ENCODE measurements at places on chromosomes 12 and 14.

DNA sequence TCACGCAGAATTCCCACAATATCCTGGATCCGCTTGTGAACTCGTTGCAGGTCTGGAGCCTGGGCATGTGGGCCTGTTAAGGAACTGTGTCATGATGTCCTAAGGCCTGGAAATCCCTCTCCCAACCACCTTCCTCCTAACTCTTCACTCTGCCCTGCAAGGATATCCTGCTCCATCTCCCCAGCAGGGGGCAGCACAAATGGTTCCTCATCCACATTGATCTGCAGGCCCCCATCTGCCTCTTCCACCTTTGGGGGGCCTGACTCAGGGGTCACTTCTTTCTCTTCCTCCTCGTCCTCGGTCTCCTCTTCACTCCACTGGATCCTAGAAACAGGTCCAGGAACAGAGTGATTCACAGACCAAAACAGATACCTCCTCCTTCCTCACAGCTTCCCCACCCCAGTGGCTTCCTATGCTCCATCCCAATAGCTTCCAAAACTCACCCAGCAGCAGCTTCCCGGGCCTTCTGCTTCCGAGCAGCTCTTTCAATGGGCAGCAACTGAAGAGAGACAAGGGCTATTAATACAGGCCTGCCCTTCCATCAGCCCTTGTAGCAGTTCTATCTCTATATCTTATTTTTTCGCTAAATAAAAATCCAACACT, 4.5 kb downstream of the NOP2 start:
- DNase-seq, result peak; percentile 70

DNA sequence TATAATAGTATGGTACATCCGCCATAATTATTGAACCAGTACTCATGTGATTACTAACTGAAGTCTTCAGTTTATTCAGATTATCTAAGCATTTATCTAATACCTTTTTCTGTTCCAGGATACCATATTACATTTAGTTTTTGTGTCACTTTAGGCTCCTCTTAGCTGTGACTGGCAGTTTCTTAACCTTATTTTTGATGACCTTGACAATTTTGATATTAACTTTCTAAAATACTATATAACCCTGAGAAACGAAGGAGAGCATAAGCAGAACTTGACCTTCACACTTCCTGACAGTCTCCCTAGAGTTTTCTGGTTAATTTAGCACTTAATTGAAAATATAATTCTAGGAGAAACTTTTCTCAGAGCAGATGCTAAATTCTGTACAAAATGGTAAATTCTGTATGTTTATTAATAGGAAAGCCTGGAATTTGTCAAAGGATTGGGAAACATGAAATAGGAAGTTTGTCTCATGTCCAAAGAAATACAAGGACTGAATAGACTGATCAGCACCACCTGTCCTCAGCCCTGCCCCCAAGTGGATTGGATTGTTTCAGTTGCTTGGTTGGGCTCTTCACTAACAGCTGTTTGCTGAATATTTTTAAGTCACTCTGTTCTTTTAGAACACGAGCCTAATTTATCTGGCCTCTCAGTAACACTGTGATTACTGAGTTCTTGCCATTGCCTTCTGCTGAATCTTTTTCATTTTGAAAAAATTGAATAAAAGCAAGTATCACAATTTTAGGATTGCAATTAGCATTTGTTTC, 6.0 kb downstream of the BICDL1 start:
- no peak for DNase-seq

- no peak for DNase-seq
Measured at GRCh38 chr14:49250517-49250916, 335.7 kb downstream of the RPS29 start.

DNA sequence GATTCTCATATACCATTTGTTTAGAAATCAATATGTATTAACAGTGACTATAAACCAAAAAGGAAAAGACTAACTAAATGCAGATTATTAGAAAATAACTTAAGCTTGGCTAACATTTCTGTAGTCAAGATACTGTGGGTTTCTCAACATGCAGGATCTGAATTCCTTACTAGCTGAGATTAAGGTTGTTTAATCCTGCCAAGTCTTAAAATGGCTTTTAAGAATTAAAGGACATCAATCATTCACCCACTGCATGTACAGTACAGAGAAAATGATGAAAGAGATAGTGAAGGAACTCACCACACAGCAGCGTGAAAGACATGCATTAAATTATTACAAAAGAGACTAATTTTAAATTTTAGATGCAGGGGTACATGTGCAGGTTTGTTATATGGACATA, 3.8 kb downstream of the ACSS3 start:
- no peak for DNase-seq

- peak; percentile 84 for DNase-seq
Measured at GRCh38 chr14:62189698-62190097, 427.5 kb downstream of the SNAPC1 start.

DNA sequence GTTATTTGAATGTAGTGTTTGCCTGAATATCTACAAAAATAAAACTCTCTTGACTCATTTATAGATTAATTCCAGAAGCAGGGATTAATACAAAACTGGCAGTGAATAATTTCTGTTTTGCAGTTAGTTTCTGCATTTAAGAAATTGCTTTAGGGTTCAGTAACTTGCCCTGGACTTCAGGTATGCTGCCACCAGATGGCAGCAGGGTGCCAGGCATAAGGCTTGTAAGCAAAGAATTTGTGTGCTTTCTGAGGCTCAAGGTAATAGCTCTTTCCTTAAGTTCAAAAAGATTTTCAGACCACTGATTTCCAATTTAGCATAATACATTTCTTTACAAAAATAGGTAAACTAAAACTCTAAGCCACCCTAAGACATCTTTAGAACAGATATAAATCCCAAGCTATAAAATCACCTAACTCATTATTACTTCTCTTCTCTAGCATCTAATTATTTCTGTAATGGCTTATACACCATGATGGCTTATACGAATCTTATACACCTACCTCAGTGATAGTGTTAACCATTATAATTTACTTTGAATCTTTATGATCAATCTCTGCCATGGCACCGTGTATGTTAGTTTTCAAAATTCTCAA, 398.3 kb downstream of the APAF1 start:
- DNase-seq, result peak; percentile 44

DNA sequence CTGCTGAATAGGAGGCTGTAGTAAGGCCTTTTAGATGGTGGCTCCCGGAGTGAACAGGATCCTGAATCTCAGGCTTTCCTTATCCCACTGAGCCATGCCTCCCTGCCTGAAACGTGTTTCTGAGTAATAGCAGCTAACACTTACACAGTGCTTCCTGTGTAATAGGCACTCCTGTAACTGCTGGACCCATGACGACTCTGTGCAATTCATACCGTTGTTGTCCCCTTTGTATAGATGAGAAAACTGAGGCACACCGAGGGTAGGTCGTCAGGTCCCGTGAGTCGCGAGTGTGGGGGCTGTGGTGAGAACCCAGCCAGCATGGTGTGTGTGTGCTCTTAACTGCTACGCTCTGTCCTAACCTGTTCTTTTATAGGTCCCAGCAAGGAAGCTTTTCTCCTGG, 193.6 kb downstream of the CACNA1C start:
- DNase-seq, result no peak

GRCh38 chr12:77118696-77119095, 53.3 kb upstream of the E2F7 start:
- DNase-seq, result peak; percentile 66

DNA sequence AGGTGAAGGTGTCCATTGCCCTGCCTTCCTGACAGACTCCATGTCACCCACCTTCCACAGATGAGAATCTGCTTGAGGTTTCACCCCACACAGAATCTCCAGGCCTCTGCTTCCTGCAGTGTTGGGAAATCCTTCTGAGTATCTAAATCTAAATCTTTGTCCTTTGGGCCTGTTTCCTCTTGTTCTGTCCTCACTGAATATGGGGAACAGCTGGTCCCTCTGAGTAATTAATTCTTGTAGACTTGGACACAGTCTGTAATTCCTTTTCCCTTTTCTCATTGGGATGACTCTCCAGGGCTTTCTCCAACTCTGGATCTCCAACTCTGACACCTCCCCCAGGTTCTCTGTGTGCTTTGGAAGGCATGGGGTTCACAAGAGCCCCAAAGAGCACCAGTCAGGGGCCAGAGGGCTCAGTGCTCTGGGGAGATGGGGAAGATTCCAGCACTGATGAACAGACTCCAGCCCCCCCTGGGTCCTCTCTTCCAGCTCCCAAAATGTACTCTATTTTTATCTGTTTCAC, 2.3 kb upstream of the ACVRL1 start:
- peak; percentile 78 for DNase-seq

DNA sequence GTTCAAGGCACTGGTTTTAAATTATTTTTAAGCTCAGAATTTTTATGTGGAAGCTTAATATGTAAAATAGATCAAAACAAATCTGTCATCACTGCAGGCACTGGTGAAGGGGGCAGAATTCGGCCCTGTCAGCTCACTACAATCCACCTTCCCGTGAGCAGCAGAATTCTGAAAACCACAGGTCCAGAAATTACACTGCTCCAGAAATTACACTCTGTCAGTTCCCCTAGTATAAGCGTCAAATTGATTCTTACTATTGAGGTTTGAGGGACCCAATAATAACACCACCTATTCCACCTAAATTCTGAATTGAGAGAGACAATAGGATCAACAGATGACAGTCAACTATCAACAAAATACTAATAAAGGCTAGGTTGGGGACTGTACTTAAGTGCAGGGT, 245.5 kb downstream of the PHLDA1 start:
- DNase-seq, result no peak

- peak; percentile 94 for DNase-seq
Measured at GRCh38 chr12:26691234-26691970, 141.6 kb downstream of the ITPR2 start.

GRCh38 chr14:22781301-22781991, 15.0 kb downstream of the OXA1L start:
- DNase-seq, result peak; percentile 59

DNA sequence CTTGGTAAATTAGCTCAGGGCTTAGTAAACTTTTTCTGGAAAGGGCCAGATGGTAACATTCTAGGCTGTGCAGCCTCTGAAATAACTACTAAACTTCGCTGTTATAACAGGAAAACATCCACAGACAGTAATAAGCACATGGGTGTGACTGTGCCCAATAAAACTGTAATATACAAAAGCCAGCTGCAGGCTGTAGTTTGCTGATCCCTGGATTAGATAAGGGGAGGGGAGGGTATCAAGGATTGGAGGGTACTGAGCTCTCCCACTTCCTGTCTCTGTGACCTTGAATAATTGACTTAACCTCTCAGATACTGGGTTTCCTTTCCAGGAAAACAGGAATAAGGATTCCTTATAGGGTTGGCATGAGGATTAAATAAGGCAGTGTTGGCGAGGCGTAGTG, 81.2 kb downstream of the CCDC60 start:
- DNase-seq, result no peak

DNA sequence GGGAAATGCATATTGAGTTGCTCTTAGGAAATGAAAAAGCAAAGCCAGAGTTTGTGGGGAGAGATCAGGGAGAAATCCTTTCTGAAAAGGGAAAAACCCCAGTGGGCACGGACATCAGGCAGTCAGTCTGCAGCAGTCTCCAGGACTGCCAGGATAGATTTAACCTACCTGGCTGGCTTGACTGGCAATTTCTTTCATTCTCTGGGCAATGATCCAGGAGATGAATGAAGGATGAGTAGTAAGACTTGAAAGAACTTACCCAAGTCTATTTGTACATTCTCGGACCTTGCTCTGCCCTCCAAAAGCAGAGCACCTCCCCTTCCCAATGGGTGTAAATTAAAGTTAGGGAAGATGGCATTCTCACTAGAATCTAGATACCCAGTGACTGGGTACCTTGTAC, 42.9 kb downstream of the CMAS start:
- no peak for DNase-seq

- DNase-seq, result peak; percentile 84
Measured at GRCh38 chr12:64679487-64680001, 69.2 kb downstream of the RASSF3 start.

GRCh38 chr14:64387232-64387781, 846 bp upstream of the MTHFD1 start:
- DNase-seq, result peak; percentile 54

DNA sequence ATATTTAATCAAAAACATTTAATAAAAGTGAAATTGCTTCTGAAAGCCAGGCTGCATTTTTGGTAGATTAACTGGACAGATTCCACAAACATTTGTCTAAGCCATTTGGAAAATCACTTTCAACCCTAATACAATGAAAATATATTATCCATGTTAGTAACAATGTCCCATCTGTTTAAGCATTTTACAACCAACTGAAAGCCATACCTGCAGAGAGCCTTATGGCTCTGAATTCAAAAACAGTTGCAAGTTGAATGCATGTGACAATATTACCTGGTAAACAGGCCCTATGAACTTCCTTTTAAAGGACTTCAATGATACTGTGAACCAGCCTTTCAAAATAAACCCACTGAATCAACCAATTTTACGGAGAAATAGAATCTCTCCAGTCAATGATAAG, 468.1 kb downstream of the BTG1 start:
- no peak for DNase-seq

DNA sequence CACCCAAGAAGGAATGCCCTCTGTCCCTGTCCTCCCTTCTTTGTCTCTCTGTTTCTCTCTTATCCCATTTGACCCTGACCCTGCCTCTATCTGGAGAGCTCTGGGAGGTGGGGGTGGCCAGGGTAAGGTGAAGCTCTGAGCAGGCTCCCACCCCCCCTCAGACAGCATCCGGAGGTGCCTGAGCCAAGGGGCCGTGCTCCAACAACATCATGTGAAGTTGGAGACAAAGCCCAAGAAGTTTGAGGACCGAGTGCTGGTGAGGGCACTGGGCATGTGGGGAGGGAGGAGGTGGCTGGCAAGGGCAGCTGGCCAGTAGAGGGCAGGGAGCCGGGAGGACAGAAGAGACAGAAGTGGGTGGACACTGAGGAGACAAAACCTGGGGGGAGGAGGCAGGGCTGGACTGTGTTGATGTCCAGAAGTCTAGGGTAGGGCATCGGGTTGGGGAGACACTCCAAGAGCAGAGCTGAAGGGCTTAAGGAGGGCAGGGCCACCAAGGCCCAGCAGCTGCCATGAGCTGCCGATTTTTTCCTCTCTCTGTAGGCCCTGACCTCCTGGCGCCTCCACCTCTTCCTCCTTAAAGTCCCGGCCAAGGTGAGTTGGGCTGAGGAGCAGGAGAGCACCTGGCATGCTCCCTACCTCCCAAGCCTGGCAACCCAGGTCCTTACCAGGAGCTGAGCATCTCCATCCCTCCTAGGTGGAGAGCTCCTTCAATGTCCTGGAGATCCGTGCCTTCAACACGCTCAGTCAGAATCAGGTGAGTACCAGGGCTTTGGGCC, 1.9 kb downstream of the CARMIL3 start:
- no peak for DNase-seq

- DNase-seq, result peak; percentile 23
Measured at GRCh38 chr12:115632308-115632707, 645.2 kb downstream of the MED13L start.

GRCh38 chr14:75442166-75442565, 14.3 kb downstream of the JDP2 start:
- no peak for DNase-seq

DNA sequence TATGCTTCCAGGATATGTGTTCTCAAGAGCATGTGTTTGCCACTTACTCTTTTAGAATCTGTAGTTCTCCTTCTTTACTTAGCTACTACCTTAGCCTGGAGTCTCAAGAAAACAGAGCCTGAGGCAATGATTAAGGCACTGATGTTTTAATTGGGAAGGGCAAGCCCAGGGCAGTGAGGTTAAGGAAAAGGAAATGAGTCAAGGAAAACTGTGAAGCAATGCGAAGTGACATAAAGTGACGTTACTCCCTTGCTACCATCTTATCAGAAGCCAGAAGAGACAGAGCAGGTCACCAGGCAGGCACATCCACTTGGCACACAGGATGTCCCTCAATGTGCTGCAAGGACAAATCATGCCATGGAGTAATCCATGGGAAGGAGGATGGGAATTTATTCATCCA, 11.3 kb upstream of the EML5 start:
- DNase-seq, result no peak
